H1 (cell line): ENCODE measurements at places on chromosomes 1 and 21. TPM values are rescaled to one million over a fixed set of nuclear protein-coding genes. Genes with fewer than 3 reads are reported as not detected.

DNA sequence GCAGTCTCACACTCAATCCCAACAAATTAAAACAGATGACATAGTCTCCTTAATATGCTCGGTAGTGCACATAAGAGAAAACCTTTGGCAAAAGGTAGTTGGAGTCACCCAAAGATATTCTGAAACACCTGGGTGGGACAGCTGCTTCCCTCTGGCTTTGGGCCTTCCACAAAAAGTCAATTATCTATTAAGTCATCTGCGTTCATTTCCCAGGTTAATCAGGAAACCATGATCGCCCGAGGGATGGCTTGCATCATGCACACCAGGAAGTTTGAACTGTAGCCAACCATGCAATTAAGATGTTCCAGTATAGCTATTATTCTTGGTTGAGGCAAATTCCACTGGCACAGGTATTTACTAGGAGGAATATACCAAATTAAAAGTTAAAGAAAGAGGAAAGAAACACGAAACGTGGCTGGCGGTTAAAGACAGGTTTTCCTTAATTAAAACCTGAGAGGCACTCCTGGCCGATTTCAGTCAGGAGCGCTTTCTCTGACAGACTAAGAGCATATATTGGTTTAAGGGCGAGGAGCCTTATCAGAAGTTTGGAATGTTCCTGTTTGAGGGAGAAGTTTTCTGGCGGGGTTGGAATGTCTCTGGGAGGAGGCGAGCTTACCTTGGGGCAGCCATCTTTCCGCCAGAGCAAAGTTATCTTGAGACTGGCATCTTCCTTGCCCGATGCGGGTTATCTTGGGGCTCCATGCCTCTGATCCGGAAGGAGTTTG, 19.9 kb downstream of the CLDN17 start:
- no peak for DNase-seq

DNA sequence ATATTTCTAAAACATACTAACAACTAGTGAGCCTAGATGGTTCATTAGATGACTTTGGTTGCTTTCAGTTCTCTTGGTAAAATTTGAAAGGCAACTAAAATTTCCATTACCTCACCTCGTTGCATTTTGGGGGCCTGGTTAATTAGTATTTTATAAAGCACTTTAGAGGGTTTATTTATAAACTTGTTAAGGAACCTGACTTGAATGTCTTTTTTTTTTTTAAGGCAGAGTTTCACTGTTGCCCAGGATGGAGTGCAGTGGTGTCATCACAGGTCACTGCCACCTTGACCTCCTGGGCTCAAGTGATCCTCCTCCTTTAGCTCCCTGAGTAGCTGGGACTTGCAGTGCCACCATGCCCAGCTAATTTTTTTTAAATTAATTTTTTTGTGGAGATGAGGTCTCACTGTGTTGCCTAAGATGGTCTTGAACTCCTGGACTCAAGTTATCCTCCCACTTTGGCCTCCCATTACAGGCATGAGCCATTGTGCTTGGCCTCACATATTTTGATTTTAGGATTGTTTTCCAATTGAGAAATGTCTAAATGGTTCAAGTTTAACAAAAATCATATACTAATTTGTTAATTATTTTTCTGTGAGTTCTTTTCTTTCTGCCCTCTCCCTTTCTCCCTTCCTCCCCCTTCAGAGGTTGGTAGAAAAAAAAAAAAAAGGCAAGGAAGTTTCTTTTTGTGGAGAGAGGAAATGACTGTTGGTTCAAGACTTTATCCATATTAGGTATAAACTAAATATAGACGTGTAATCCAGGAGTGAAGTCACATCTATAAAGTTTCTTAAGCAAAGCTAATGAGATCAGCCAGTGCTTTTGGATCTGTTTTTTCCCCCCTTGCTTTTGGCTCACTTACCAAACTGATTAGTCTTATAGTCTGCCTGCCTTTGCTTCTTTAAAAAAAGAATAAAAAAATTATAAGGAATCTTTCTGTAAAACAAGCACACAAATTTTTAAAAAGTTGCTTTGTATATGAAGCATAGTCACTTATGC, 24.7 kb downstream of the CLIC4 start:
- DNase-seq: peak; percentile 26

DNA sequence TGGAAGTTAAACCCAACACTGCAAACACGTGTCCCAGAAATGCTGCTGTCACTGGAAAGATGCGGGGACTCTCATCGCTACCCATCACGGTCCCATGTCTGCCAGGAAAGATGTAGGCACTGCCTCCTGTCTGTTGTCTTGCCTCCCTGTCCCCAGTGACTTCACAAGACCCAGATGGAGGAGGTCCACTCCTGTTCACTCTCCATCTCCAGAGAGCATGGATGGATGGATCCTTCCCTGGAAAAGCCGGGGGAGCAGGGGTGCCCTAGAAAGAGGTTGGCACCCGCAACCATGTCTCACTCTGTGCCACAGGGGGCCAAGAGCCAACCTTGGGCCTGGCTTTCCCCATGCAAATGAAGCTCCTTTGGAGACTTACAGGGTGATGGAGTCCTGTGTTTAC, 135.5 kb downstream of the GLIS1 start:
- DNase-seq: no peak

GRCh38 chr1:16615253-16616252, 2.2 kb upstream of the NBPF1 start:
- peak; percentile 48 for DNase-seq

GRCh38 chr1:60949154-60949825, 133.1 kb upstream of the NFIA start:
- no peak for DNase-seq

- DNase-seq: no peak
These were observed 37.4 kb downstream of the LRRC52 start for GRCh38 chr1:165580931-165581871.

GRCh38 chr1:230301822-230302221, 124.3 kb downstream of the PGBD5 start:
- no peak for DNase-seq

- DNase-seq: no peak
These were observed 449.8 kb downstream of the SIPA1L2 start for GRCh38 chr1:232179896-232180778.

DNA sequence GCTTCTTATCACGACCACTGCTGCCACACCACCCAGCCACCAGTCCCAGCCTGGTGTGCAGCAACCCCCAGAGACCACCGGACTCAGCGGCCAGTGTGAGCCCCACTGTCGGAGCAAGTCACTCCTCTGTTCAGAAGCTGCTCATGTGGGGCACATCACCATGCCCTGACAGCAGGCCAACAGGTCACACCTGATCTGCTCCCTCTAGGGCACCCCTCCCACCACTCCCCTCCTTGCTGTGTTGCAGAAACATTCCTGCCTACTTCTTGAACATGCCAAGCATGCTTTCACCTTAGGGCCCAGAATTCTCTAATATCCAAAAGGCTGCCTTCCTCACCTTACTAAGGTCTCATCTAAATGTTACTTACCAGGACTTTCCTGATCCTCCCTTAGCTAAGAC, 146.5 kb downstream of the SLC45A1 start:
- no peak for DNase-seq

- DNase-seq: peak; percentile 49
These were observed 14.6 kb upstream of the PADI1 start for GRCh38 chr1:17190010-17190995.

DNA sequence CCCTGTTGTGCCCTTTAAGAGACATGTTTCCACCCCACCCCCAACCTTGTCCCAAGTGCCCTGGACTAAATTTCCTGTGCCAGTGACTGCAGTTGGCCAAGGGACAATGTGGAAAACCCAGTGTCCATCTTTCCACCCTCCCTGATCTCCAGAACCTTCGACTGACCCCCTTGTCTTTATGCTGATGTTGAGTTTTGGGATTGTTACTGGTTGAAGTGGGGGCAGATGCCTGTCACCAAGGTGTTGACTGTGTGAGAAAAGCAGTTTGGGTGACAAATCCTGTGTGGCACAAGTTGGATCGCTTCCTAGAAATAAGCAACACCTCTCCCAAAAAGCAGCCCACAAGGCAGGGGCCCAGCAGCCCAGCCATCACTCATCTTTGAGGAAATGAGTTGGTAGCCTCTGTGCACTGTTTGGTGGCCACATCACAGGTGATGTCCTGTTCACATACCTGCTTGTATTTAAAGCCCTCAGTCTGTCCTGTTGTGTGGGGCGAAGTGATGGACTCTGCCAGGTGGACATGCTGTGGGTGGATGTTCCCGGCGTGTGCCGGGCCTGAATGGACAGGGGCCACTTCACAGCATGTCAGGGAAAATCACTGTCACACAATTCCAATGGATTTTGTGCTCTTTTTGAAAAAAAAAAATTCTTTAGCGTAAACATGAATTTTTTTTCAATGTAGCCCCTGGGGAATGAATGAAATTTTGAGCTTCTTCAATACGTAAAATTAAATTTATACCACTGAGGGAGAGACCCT, 6.6 kb upstream of the MIIP start:
- DNase-seq: no peak

DNA sequence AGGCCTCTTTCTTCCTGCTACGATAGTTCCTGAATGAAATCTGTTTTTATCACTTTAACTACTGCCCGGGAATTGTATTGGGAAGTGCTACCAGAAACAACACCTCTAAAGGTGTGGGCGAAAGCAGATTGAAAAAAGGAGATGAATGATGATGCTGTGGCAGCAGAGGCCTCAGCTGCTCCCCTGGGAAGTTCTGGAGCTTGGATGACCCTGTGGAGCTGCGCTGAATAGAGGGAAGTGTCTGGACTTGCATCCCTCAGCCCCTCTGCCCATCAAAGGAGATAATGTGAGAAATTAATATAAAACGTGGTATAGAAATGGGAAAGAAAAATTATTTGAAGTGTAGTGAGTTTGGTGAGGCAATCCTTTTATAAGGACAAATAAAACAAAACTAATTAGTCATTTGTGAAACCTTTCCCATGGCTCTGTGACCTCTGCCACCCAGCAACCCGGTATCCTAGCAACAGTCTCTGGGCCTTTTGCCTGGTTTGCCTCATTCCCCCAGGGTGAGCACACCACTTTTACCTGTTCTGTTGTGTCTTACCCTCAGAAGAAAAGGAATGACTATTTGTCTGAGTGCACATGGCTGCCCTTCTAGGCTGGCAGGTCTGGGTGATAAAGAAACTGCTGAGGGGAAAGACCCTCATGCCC, 21.3 kb downstream of the OVAAL start:
- no peak for DNase-seq

GRCh38 chr1:109185990-109186732, 27.6 kb upstream of the SARS1 start:
- no peak for DNase-seq

DNA sequence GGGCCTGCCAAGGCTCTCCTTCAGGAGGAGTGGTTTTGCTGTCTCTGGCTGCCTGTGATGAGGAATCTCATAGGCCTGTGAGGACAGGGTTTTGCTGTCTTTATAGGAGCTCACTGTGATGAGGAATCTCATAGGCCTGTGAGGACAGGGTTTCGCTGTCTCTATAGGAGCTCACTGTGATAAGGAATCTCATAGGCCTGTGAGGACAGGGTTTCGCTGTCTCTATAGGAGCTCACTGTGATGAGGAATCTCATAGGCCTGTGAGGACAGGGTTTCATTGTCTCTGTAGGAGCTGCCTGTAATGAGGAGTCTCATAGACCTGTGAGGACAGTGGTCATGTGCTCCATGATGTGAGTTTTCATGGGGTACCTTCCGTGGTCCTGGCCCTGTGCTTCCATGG, 29.0 kb downstream of the CLIC6 start:
- no peak for DNase-seq

GRCh38 chr1:236834876-236835275, 39.8 kb downstream of the MTR start:
- no peak for DNase-seq

DNA sequence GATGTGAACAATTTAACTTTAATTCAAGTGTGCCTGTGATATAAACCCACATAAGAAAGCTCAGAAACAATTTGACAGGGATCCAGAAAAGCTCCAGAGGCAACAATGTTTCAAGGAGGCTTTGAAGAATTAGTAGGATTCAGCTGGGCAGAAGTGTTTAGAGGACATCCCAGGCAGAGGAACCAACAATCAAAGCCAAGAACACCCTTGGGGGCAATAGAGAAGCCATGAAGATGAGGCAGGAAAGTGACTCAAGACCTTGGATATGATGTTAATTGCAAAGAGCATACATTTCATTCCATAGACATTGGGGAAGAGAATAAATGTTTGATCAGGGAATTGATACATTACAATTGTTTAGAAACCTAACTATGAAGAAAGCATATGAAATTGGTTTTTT, 280.3 kb downstream of the LTN1 start:
- DNase-seq: no peak

DNA sequence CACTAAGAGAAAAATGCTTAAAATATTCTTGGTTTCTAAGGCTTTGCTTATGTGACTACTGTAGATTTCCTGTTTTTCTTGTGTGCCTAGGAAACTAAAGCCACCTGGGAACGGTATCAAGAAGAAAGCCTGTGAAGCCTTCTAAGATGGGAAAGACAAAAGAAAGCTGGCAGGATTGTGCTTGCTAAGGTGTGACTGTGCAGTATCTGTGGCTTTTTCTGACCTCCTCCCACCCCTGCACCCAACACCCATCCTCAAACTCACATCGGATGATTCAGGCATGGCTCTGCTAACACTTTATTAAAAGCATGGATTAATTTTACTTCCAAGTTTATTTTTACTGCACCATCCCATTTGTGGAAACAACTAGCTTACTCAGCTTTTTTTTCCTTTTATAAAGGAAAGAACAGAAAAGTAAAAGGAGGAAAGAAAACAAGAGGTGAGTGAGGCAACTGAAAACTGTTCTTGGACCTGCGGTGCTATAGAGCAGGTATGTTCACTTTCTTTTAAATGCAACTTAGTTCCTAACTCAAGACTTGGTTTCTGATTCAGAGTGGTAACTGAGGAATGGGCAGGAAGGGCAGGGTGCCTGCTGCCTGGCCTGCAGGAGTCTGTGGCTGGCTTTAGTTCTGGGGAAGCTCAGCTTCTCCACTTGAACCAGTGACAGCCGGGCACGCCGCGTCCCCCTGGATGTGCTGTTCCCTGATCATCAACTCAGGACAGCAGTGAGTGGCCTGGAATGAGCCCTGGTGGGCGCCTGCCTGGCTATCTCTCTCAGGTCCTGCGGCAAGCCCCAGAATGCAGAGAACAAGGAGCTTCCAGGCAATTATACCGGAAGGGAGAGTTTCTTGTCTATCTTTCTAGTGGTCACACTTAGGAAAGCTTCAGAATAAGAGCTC, at the start of gene GBP6:
Gene GBP6, plus strand, starts transcription at position 422 of the 899 bp plus-strand sequence. CDS start 4,493 bp downstream, outside the sequence.
- no peak for DNase-seq

DNA sequence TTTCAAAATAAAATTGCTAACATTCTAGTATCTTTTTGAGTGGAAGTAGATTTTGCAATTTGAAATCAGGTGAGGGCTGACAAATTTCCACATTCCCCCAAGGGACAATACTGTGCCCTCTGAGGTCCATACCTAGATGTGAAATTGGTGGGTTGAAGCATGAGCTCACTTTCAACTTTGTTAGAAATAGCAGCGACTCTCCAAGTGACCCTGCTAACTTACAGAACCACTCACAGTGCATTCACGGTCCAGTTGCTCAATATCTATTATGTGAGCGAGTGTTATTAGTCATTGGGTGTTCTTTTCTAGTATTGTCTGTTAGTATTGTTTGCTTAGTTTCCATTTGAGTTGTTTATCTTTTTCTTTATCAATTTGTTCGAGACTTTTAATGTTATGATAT, 53.6 kb upstream of the ASB17 start:
- DNase-seq: no peak

Gene WLS
- 1.2 and 1.6 TPM in 2 replicates for polyA plus RNA-seq

Gene CBR3
- polyA plus RNA-seq: 1.2 and 1.5 TPM in 2 replicates

Gene SLC5A9
- 0.03 and 0.05 TPM in 2 replicates for polyA plus RNA-seq

Gene LHX8
- polyA plus RNA-seq: 0.25 and 0.50 TPM in 2 replicates

Gene FCGR3B
- not detected in 2 replicates for polyA plus RNA-seq

Gene FAM72B
- 7.1 and 7.7 TPM in 2 replicates for polyA plus RNA-seq

Gene FAM43B
- 0.88 and 1.0 TPM in 2 replicates for polyA plus RNA-seq

Gene STUM
- polyA plus RNA-seq: 0.76 and 0.85 TPM in 2 replicates

Gene CLCA2
- polyA plus RNA-seq: not detected in 2 replicates

Gene CNST
- 3.5 and 5.3 TPM in 2 replicates for polyA plus RNA-seq

Gene C1orf116
- polyA plus RNA-seq: 1.7 and 2.2 TPM in 2 replicates

Gene AKR7A3
- 0.62 and 0.72 TPM in 2 replicates for polyA plus RNA-seq

Gene OLFML2B
- polyA plus RNA-seq: 6.5 and 7.8 TPM in 2 replicates

Gene LINGO4
- 0.03 TPM in 1 of 2 replicates, not detected in the other for polyA plus RNA-seq
